ENCODE measurements at places on chromosomes 1 and 21. TPM values are rescaled to one million over a fixed set of nuclear protein-coding genes. Genes with fewer than 3 reads are reported as not detected.

The CYP4A11 gene
- not detected for total RNA-seq

- DNase-seq = no peak
These were observed 3.0 kb downstream of the HLX start for GRCh38 chr1:220882061-220882891.

The OR2T35 gene
- not detected for total RNA-seq

The PRAMEF4 gene
- total RNA-seq = not detected

The NTMT2 gene
- total RNA-seq = not detected

- no peak for DNase-seq
These were observed 126.9 kb upstream of the LMO4 start for GRCh38 chr1:87201768-87202167.

- no peak for DNase-seq
These were observed 27.5 kb upstream of the ROR1 start for GRCh38 chr1:63746129-63746864.

- no peak for DNase-seq
These were observed 147.8 kb downstream of the SLC45A1 start for GRCh38 chr1:8465692-8466091.

GRCh38 chr1:37728416-37728815 is 36.1 kb downstream of the CDCA8 start:
- no peak for DNase-seq

The LCE2C gene
- total RNA-seq = not detected

DNA sequence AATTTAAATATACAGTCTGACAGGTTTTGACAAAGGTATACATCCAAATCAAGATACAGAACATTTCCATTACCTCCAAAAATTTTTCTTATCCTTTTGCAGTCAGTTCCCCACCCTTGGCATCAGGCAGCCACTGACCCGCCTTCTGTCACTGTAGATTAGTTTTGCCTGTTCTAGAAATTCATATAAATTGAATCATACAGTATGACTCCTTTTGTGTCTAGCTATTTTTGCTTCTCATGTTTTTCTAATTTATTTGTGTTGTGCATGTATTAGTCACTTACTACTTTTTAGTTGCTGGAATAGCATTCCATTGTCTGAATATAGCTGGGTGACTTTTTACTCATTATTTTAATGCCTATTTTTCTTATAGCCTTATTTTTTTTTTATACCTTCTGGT is 3.8 kb downstream of the UTP25 start:
- DNase-seq = no peak

The REN gene
- total RNA-seq = not detected

- no peak for DNase-seq
These were observed 19.0 kb downstream of the YARS1 start for GRCh38 chr1:32798191-32798590.

- no peak for DNase-seq
These were observed 56.1 kb upstream of the MRPS6 start for GRCh38 chr21:34017039-34017961.

The ZSWIM5 gene
- 1.6 TPM for total RNA-seq

DNA sequence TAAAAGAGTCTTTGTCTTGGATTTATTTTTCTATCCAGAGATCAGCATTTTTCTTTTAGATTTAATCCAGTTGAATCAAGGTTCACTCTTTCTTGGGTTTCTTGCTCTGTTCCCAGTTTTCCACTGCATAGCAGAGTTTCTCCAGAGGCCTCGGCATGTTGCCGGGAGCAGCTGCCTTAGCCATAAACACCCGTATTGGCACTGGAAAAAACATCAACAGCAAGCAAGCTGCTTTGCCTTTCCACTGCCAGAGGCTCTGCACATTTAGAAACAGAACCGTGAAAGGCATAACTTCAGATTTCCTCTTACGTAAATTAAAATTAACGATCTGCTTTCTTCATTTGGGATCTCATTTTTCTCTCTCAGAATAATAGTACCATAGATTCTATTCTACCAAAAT is 181.8 kb upstream of the L1TD1 start:
- no peak for DNase-seq

The PTCH2 gene
- 1.6 TPM for total RNA-seq

The KCNE2 gene
- total RNA-seq = not detected

- DNase-seq = no peak
These were observed 33.7 kb downstream of the CTTNBP2NL start for GRCh38 chr1:112429749-112430148.

The MAP3K21 gene
- total RNA-seq = 1.4 TPM

The TRABD2B gene
- not detected for total RNA-seq

The SERINC2 gene
- not detected for total RNA-seq

The OR6N2 gene
- total RNA-seq = not detected

The CCDC181 gene
- not detected for total RNA-seq
